Endothelial cell of coronary artery (primary cell): ENCODE measurements at places on chromosomes 1 and 21. TPM values are rescaled to one million over a fixed set of nuclear protein-coding genes. Genes with fewer than 3 reads are reported as not detected.

Gene CTSK
- 2.3 and 3.2 TPM in 2 replicates for total RNA-seq

Gene RNU1-2
- total RNA-seq, result 2,685 and 5,329 TPM in 2 replicates

Gene PLPP3
- total RNA-seq, result 17.1 and 58.2 TPM in 2 replicates

Gene ESRRG
- not detected in 2 replicates for total RNA-seq

Gene RHOU
- total RNA-seq, result 0.27 and 0.94 TPM in 2 replicates

Gene UBE2U
- total RNA-seq, result not detected in 2 replicates

Gene FMN2
- 0.28 TPM in 1 of 2 replicates, not detected in the other for total RNA-seq

Gene RPE65
- total RNA-seq, result not detected in 2 replicates

Gene KLHDC8A
- total RNA-seq, result not detected in 2 replicates

Gene NECTIN4
- total RNA-seq, result 0.18 and 0.19 TPM in 2 replicates

Gene OR10Z1
- not detected in 2 replicates for total RNA-seq
